ENCODE measurements at places on chromosomes 12 and 14. TPM values are rescaled to one million over a fixed set of nuclear protein-coding genes. Genes with fewer than 3 reads are reported as not detected.

DNA sequence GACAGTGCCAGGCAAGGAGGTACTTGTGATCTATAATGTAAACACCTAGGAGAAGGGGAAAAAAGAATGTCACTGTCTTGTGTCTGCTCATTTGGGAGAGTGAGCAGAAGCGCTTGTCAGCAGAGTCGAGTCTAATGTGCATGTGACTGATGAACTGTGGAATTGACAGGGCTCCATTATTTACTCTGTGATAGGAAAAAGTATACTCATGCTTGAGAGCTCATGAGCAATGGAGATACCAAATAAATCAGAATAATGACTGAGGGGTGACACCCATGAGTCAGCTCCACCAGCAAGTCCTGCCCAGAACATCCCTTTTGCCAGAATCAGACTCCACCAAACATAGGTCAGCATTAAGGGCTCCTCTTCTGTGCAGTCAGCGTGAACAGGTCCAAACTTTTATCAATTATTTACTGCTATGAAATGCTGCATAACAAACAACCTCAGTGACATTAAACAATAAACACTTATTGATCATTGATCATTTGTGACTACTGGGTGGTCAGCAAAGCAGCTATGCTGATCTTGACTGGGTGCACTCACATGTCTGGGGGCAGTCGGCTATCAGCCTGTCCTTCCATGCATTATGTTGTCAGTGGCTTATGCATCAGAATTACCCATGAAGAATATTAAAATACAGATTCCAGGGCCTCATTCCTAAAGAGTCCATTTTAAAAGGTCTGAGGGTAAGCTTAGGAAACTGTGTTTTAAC lies 29.2 kb upstream of the WSCD2 start:
- no peak for DNase-seq
- H3K36me3 ChIP-seq, result no peaks in the 10 kb centered on the region
- H3K4me1 ChIP-seq, result no peaks in the 10 kb centered on the region
- H3K27ac ChIP-seq, result no peak overlapping the region
- H3K4me3 ChIP-seq, result no peak overlapping the region

- no peak overlapping the region for H3K27ac ChIP-seq
- H3K27me3 ChIP-seq, result no peaks in the 10 kb centered on the region
- peaks cover 3% of the 10 kb centered on the region for H3K36me3 ChIP-seq
- no peak overlapping the region for H3K4me3 ChIP-seq
- peaks cover 22% of the 10 kb centered on the region for H3K4me1 ChIP-seq
Measured at GRCh38 chr14:66117600-66117999, 368.6 kb upstream of the CCDC196 start.

DNA sequence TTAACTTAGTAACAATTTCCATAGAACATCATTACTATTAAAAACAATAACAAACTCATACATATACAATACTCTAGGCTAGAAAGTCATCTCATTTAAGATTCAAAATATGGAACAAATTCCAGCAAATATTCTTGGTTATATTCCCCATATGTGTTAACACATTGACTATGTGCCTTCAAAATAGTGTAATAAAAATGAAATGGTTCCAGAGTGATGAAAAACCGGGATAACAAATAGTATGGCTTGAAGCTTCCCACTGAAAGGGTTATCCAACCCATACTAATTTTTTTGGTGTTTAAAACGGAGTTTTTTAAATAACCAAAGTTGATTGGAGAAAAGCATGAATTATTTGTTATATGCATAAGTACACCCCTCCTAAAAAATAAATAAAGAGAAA lies 5.3 kb downstream of the LRIG3 start:
- no peak for DNase-seq
- H3K4me3 ChIP-seq, result peak overlapping the region; percentile 12
- no peaks in the 10 kb centered on the region for H3K27me3 ChIP-seq
- H3K27ac ChIP-seq, result no peak overlapping the region
- peaks cover 64% of the 10 kb centered on the region for H3K4me1 ChIP-seq
- H3K36me3 ChIP-seq, result peaks cover 16% of the 10 kb centered on the region

DNA sequence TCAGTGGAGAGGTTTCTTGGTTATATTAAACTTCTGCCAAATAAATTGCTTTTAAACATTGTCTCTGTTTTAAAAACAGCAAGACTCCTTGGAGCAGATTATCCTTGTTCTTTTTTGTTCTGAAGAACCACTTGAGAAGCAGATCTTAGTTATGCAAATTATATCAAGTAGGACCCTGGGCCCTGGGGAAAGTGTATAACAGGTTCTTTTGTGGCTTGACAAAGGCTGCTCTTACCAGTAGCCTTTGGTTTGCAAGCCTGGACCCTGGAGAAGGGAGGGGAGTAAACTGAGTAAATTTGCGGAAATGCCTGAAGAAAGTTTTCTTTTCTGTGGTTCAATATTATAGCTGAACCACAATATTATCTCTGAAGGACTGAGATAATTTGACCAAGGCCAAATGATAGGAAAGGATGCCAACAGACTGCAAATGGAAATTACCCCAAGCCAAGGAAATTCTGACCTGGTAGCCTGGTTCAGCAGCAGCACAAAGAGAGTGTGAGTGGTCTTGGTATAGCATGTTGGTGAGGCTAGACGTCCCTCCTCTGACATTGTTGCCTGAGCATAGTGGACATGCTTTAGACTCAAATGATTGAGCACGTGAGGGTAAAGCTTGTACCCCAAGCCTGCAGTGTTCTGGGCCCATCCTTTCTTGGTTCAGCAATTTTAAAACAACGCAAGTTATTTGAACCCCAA lies 30.4 kb upstream of the SIX1 start:
- DNase-seq, result no peak
- H3K27ac ChIP-seq, result no peak overlapping the region
- no peaks in the 10 kb centered on the region for H3K27me3 ChIP-seq
- peaks cover 13% of the 10 kb centered on the region for H3K4me1 ChIP-seq

- H3K36me3 ChIP-seq, result peaks cover 4% of the 10 kb centered on the region
- H3K4me3 ChIP-seq, result no peak overlapping the region
- H3K4me1 ChIP-seq, result peaks cover 21% of the 10 kb centered on the region
Measured at GRCh38 chr12:50529345-50529744, 24.6 kb downstream of the DIP2B start.

DNA sequence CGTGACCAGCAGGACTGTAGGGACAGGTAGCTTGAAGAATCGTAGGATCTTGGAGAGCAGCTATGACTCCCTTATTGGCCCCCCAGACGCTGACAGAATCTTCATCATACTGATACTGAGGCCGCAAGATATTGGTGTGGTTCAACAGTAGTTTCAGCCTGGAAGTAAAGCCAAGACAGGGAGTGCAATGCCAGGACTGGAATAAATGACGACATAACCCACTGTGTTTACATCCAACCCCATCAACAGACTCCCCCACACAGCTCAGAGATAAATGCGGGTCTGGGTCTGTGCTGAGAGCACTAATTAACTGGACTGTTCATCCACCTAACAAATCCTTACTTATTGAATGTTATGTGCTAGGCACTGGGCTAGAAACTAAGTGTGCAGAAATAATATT lies 16.6 kb downstream of the NOXRED1 start:
- DNase-seq, result no peak
- no peak overlapping the region for H3K4me3 ChIP-seq
- no peaks in the 10 kb centered on the region for H3K4me1 ChIP-seq
- no peak overlapping the region for H3K27ac ChIP-seq

PPP1R12A gene
- 72.3 TPM for total RNA-seq

SLC4A8 gene
- total RNA-seq, result 30.9 TPM

All from neural crest cell (in vitro differentiated cells).